ENCODE measurements at places on chromosomes 11 and 22.

DNA sequence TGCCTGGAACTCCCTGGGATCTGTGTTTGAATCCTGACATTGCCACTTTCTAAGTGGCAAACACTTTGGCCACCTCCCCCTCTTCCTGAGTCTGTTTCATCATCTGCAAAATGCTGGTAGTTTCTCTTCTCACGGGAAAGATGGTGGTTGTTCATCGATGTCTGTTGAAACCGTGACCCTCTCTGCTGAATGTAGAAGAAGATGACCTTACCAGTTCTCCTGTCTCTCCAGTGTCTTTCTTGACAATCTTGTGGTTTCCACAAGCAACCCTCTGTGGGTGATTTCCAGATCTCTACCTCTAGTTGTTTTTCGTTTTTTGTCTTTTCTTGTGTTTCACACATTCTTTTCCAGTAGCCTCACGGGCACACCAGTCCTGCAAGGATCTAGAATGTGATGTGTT, 27.5 kb downstream of the ZBTB16 start:
- DNase-seq = no peak

- DNase-seq = no peak
These were observed 10.2 kb upstream of the LGR4 start for GRCh38 chr11:27482793-27483192.

- DNase-seq = no peak
These were observed 162.8 kb downstream of the ARHGAP42 start for GRCh38 chr11:100849901-100850235.

GRCh38 chr22:29259253-29259899, 8.4 kb downstream of the RHBDD3 start:
- DNase-seq = no peak

DNA sequence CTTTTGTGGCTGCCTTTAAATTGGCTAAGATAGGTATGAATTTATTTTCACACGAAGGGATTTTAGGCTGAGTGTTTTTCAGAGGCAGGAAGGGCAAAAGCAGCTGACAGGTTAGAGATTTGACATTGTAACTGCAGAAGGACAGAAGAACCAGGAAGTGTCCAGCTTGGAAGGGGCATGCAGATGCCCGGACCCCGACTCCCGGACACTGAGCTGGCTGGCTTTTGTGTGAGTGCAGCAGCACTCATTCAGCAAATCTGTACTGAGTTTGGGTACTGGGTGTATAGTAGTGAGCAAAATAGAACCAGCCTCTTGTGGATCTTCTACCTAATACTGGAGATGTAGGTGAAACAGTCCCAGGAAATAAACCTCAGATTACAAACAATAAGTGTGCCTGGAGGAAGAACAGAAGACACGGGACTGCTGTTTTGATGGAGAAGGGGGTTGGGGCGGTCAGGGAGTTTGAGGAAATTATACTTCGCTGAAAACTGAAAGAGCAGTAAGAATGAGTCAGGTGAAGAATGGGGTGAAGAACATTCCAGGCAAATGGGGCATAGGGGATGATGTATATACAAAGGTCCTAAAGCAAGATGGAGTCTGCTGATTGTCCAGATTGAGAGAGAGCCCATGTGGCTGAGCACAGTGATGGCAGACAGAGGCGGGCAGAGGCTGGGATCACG, 64.6 kb downstream of the PPFIBP2 start:
- no peak for DNase-seq

- DNase-seq = no peak
These were observed 88.1 kb downstream of the TP53I11 start for GRCh38 chr11:44862558-44863101.
